NCI-H1930 (cell line): ENCODE measurements at places on chromosomes 12 and 14.

DNA sequence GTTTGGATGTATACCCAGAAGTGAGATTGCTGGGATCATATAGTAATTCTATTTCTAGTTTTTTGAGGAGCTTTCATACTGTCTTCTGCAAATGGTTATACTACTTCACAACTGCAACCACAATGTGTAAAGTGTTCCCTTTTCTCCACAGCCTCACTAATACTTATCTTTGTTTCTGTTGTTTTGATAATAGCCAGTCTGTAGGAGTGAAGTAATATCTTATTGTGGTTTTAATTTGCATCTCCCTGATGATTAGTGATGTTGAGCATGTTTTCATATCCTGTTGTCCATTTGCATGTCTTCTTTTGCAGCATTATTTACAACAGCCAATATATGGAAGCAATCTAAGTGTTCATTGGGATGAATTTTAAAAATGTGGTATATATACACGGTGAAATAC lies 29.9 kb downstream of the GABARAPL1 start:
- DNase-seq: no peak

DNA sequence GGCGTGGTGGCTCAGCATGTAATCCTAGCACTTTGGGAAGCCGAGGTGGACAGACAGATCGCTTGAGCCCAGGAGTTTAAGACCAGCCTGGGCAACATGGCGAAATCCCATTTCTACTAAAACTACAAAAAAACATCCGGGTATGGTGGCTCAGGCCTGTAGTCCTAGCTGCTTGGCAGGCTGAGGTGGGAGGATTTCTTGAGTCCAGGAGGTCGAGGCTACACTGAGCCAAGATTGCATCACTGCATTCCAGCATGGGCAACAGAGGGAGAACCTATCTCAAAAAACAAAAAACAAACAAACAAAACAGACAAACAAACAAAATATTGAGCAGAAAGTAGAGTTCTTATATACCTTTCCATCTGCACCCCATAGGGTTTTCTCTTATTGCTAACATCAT lies 9.0 kb upstream of the SLC25A21 start:
- no peak for DNase-seq

GRCh38 chr12:115661112-115661511 lies 616.4 kb downstream of the MED13L start:
- no peak for DNase-seq

DNA sequence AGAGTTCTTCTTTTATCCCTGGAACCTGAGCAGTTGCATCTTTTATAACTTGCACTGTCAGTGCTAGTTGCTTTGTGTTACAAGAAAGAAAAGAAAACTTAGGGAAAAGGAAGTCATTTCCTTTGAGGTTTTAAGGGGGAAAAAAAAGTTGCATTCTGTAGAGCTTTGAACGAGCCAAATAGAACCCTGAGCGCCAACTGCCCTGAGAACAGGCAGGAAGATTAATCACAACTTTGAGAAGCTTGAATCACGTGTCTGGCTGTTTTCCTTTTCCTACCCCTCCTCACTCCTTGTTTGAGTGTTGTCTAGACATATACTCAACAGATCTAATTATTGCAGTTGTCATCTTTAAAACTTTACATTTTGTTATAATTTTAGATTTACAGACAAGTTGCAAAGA lies 12.5 kb downstream of the PCNX1 start:
- DNase-seq: no peak

- no peak for DNase-seq
These were observed 5.5 kb downstream of the SETD3 start for GRCh38 chr14:99475179-99475578.

DNA sequence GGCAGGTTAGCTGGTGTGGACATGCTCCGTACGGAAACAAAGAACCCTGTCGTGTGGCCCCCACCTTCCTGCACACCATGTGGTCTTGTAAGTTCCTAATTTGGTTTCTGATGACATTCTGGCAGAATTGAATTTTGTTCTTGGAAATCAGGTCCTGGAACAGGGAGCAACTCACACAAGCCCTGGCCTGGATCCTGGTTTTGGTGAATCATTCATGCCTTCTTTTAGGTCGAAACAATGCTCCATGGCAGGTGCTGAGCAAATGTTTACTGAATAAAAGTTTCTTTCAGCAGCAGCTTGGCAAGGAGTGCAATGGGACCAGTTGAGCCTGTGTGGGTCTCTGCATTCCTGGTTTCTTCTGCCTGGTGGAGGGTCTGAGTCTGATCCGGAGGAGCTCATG lies 978.4 kb downstream of the BCL11B start:
- no peak for DNase-seq

DNA sequence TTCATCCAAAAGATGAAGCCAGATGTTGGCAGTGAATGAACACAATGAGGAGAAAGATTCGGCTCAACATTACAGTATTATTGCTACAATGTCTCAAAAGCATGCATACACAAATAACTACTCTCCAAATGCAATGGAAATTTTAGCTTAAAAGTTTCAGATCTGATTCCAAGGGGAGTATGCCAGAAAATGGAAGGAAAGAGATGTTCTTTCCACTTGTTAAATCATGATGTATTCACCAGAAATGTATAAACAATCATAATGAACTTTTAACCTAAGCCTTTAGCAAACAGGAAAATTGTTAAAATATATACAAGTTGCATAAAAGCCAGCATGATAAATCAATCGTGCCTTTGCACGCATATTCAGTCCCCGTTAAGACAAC lies 62.1 kb downstream of the SH2B3 start:
- DNase-seq: no peak

GRCh38 chr14:98167275-98167674 lies 1104.7 kb downstream of the BCL11B start:
- no peak for DNase-seq

GRCh38 chr14:55927028-55927427 lies 191.2 kb upstream of the PELI2 start:
- DNase-seq: no peak

- no peak for DNase-seq
These were observed 61.3 kb upstream of the RESF1 start for GRCh38 chr12:31897781-31898503.

DNA sequence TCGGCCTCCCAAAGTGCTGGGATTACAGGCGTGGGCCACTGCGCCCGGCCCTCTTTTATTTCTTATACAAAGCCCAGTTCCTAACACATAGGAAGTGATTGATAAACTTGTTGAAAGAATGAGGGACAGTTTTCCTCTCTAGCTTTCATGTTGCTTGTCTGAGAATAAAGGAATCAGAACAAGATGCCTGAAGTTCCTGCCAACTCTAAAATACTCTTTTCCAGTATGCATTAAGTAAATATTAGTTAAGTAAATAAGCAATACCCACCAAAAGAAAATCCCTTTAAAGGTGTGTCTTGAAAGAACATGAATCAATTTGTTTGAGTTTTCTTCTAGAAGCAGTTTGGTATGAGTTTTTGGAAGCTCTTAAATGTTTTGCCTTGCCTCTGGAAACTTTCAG lies 24.4 kb upstream of the CD27 start:
- no peak for DNase-seq

DNA sequence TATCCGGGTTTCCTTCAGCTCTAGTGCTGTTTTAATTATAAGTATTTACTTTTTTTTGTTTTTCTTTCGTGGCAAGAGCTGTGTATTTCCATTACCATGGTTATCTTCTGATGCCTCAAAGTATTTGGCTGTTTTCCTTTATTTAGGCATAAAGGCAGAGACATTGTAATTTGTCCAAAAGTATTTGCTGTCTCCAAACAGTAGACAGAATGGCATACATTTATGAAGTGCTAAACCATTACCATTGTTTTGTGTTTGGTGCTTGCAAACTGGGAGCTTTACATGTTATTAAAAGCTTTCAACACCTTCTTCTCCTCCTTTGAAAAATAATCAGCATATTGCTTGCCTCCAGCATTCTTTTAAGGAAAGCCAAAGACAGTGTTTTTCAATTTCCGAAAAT lies 46.3 kb downstream of the FLRT2 start:
- no peak for DNase-seq

GRCh38 chr14:22985894-22986507 lies 3.6 kb upstream of the AJUBA start:
- no peak for DNase-seq

DNA sequence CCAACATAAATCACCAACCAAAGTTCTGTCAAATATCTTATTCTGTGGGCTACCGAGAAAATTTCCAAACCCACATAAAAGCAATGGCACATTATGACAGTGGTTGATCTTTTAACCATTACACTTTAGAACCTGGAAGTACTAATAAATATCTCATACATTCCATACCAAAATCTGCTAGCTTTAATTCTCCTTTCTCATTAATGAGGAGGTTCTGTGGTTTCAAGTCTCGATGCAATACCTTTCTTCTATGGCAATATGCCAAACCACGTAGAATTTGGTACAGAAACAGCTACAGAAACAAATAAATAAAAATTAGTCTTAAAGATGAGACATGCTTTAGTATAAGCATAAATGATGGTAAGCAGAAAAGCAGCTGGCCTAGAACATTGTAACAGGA lies 100.7 kb downstream of the ELK3 start:
- DNase-seq: no peak
